ENCODE measurements at places on chromosomes 1 and 21.

DNA sequence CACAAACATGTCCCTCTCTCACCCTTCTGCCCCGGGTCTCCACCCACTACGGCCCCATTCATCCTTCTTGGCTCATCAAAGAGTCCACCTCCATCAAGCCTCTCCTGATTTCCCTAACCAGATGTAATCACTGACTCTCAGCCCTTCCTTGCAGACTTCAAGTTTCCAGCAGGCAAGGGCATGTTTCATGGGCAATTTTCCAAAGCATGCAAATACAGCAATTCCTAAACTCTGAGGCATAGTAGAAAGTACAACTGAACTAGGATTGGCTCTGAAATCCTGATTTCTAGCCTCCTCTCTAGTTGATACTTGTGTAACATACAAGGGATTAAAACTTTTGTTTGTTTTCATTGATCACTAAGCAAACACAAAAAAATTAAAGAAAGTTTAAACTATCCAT lies 109.1 kb upstream of the GADD45A start:
- DNase-seq: no peak

GRCh38 chr21:34698270-34699015 lies 29.6 kb downstream of the CLIC6 start:
- DNase-seq: no peak

DNA sequence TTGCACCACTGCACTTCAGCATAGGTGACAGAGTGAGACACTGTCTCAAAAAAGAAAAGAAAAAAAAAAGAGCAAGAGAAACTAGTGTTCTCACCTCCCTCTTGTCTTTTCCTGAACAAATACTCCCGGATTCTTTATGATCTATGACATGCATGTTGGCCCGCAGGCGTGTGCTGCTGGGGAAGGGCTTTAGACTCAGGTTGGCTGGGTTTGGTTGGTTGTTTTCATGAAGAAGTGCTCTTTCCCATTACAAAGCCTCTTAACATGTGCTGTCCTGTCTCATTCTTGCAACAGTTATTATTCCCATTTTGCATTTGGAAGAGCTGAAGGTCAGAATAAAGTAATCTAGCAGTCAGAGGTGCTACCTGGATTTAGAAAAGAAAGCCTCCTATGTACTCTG lies 79.5 kb downstream of the TRABD2B start:
- no peak for DNase-seq

GRCh38 chr1:168220470-168220871 lies 5.3 kb upstream of the SFT2D2 start:
- DNase-seq: no peak
